ENCODE measurements at places on chromosomes 2 and 18. TPM values are rescaled to one million over a fixed set of nuclear protein-coding genes. Genes with fewer than 3 reads are reported as not detected.

- no peak for DNase-seq
Measured at GRCh38 chr18:57683470-57683869, 61.8 kb upstream of the NARS1 start.

DNA sequence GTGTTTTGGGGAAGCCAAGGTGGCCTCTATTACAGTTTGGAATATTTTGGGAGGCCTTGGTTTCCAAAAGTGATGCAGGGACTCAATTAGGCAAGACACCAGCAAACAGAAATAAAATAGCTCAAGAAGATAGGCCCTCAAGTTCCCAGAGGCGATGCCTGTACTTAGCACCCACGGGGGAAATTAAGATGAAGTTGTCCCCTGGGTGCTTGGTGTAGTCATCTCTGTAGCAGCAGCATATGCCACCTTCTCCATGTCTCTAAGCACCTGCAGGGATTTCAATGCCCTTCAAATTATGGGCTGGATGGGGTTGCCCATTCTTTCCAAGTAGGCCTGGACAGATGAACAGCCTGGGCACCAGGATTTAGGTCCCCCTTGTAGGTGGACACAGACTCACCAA lies 185.0 kb downstream of the CTIF start:
- DNase-seq, result no peak

- DNase-seq, result no peak
Measured at GRCh38 chr2:48619526-48619925, 1.9 kb downstream of the GTF2A1L start.

GRCh38 chr2:239202343-239202742 lies 198.5 kb downstream of the HDAC4 start:
- no peak for DNase-seq

DNA sequence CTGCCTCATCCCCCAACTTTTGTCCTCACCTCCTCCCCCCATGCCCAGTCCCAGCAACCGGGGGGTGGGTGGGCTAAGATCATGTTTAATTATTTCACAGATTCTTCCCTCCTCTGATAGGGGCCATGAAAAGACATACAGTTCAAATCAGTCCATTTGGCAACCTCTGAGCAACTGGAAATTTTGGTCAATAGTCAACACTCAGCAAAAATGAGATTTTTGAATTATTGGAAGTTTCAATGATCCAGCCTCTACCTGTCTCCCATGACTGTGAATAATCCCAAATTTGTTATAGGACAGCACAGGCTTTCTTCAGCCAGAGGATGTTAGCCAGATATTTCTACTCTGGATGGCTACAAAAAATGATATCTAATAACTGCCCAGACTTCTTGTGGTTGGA lies 549.9 kb downstream of the TNS1 start:
- DNase-seq, result no peak

- no peak for DNase-seq
Measured at GRCh38 chr18:37711766-37712505, 146.3 kb upstream of the CELF4 start.

DNA sequence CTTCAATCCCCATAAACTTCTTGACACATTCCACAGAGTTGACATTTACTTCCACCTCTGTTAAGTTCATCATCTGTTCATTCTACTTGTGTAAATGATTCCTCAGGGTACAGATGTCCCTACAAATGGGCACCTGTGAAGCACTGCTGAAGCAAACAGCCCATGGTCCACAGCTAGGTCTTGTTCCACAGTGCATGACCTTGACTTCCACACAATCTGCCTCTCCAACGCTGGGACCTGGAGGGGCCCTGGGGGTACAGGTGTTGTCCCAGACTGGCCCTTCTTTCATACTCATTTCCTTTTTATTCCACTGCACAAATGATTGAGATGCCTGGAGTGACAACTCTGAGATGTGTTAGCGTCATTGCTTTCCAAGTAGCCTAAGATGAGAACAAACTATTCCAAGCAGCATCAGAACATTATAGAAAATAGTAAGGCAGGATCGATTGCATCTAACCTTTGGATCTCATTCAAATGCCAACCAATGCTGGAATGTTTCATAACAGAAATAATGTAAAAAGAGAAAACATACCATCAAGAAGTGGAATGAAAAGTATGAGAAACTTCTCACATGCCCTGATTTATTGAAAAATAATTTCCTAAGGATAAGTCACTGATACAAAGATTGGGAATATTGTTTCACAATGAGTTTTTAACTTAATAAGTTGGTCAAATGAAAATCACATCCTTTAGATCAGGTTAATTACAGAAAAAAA lies 31.2 kb downstream of the PIEZO2 start:
- DNase-seq, result no peak

DNA sequence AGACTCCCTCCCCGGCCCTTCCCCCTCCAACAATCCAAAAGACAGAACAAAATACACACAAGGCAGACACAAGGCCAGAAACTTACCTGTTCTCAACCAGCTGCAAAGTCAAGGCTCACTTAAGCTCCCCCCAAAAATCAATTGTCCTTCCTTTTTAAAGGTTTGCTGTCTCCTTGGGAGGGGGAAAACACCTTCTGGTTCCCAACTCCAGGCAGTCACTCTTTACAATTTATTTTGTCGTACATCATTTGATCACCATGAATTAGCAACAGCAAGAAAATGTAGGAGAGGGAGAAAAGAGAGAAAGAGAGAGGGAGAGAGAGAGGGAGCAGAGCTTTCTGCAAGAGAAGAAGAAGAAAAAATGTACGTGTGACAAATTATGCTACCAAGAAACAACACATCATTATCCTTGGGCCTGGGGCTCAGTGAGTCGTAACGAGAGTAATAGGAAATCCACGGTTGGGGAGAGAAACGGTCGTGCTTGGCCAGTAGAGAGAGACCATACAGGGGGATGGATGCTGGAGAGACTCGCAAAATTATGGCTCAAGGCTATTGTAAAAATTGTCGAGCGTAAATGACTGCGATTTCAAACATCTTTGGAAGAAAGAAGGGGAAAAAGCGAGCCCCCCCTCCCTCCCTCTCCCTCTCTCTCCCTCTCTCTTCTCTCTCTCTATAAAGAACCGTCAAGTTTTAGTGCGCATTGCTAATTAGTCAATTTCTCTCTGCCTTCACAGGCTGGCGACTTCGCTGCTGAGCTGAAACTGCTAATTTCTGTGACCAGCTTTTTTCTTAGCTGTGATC lies at the start of gene KLHL14:
Gene KLHL14 (minus strand): TSS at position 443 of the 801 bp plus-strand sequence. CDS start 2,432 bp downstream, outside the sequence.
- DNase-seq, result no peak

DNA sequence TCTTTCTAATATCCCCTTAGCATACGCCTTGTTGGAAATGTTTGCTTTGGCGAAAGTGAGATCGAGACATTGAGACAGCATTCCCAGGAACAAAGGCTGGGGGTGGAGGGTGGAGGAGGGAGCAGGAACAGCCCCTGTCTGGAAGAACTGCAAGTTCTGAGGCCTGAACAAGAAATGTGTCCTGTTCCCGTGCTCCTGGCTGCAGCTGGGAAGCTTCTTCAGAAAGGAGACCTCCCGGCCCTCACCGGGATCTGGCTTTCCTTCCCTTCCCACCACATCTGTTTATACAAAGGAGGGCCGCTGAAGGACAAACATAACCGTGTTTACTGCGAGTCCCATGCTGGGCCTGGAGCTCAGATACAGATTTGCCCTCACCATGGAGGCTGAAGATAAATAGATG lies 35.9 kb downstream of the AFF3 start:
- DNase-seq, result no peak

DNA sequence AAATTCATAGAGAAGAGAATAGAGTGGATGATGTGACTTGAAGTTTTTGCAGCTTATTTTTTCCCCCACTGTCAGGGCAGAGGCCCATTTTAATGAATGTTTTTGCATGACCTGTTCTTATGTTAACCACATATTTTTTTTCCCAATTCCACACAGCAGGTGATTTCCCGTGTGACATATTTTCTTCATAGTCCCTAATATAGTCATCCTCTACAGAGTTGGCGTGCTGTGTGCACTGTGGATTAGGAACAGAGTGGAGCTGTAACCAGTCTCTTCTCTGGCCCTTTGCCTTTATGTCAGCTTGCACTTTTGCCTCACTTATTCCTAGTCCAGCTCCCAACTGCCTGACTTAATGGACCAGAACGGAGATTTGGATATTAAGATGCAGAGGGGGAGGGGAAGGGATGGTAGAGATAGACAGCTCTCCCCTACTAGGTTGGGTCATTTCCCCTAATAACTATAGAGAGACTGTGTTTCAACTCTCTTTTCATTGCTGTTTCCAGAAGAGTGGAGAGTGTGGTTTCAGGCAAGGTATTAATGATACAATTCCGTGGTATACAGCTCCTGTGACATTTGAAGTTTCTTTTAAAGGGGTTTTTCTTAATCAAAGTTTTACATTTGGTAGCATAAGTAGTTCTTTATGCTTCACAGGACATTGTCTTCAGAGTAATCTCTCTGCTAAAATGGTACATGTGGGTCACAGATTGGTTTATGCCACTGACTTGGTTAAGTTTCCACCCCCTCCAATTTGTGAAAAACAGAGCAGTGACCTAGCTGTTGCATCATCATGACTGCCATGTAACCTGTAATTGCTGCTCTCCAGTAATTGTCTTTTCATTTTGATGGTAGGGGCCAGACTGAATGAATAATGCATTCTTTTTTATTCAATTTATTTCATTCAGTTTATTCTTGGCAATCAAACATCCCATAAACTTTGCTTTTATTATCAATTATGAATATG lies 161.3 kb downstream of the HAUS1 start:
- DNase-seq, result no peak

- no peak for DNase-seq
Measured at GRCh38 chr2:56583796-56584315, 400.1 kb downstream of the CCDC85A start.

- no peak for DNase-seq
Measured at GRCh38 chr2:217179854-217180253, 320.0 kb upstream of the TNP1 start.

GRCh38 chr18:67771271-67771670 lies 254.8 kb upstream of the DSEL start:
- no peak for DNase-seq

- DNase-seq, result no peak
Measured at GRCh38 chr18:79320216-79320850, 75.4 kb upstream of the NFATC1 start.

Gene STAT4
- 18.8 TPM for total RNA-seq

DNA sequence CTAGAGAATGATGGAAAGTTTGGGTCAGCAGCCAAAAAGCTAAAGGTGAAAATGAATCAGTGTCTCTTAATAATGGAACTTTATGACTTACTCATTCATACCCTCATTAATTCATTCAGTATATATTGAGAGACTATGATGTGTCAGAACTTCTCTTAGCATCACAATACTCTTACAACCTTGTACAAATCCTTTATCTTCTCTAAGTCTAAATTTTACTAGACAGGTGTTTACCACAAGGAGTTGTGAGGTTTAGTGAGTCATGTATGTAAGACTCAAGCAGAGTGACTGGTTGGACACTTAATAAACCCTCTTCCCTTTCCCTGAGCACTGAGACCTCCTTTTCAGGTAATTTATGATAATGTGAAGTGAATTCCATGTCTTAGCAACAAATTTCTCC lies 129.6 kb downstream of the PPP1R1C start:
- DNase-seq, result no peak

DNA sequence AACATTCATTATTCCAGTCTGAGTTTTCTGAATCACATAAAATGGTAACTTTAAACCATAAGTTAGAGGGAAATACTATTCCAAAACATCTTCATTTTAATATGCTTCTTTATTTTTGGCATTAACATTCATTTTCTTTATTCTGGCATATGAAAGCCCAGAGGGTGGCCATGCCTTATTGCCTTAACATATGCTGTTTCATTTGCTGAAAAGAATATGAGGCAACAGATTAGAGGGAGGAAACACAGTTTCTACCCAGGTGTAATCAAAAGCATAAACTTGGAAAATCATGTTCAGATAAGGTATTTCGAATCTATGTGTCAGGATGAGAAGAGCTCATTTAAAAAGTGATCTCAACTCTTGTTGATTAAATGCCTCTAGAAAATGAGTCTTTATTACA lies 379.9 kb upstream of the DSEL start:
- DNase-seq, result no peak

Gene PAIP2B
- total RNA-seq, result 23.9 TPM

Gene GLS
- 116 TPM for total RNA-seq

Gene MYCN
- 17.6 TPM for total RNA-seq

Gene UPP2
- not detected for total RNA-seq

Gene DAW1
- 0.42 TPM for total RNA-seq

Gene SLC11A1
- total RNA-seq, result 0.34 TPM

DNA sequence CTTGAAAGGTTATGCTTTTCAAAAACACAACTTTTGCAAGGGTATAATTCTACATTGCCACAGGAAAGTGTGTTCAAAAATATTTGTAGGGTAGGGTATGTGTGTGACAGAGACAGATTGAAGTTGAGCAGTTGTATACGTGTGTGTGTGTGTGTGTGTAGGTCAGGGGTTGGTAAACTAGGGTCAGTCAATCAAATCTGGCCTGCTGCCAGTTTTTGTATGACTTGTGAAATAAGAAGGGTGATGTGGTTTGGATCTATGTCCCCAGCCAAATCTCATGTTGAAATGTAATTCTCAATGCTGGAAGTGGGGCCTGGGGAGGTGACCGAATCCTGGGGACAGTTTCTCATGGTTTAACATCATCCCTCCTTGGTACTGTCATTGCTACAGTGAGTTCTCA lies 148.2 kb downstream of the CERS6 start:
- no peak for DNase-seq
